ENCODE measurements at places on chromosomes 2 and 18. TPM values are rescaled to one million over a fixed set of nuclear protein-coding genes. Genes with fewer than 3 reads are reported as not detected.

Gene DRC1
- total RNA-seq: not detected

DNA sequence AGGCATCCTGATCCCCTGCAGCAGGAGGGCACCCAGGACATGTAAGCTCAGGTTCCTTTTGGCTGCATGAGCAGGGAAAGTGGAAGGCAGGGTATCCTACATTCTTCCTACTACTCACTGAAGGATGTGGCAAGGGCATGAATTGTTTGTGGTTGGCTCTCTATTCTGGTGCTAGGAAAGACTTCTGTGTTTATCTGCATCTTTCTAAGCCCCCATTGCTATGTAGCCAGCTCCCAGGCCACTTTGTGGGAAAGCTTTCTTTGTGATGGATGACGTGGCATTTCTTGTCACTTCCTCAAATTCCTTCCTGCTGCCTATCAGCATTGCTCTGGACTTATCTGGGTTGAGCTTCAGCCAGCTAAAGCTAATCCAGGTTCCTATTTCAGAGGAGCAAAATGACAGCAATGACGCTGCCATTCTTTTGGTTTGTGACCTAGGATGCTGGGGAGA is 46.2 kb downstream of the MEIS1 start:
- H3K4me1 ChIP-seq: peaks cover 10% of the 10 kb centered on the region
- no peak overlapping the region for H3K4me3 ChIP-seq
- no peak for DNase-seq

DNA sequence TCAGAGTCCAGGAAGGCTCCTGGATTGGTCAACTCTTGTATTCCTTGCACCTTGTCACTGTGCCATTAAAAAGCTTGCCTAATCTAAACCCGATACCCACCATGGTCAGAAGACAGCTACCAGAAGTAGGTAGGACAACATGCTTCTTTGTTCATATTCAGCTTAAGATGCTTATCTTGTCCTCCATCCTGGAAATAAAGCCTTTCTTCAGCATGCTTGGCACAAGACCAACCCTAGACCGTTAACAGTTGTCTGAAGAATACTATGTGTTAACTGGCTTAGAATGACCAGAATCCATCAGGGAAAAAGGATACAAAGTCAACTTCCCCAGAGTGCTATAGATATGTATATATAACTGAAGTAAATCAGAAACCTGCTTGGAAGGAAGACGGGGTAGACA is 193.9 kb downstream of the ZRANB3 start:
- no peak overlapping the region for H3K27ac ChIP-seq
- H3K4me3 ChIP-seq: no peak overlapping the region

DNA sequence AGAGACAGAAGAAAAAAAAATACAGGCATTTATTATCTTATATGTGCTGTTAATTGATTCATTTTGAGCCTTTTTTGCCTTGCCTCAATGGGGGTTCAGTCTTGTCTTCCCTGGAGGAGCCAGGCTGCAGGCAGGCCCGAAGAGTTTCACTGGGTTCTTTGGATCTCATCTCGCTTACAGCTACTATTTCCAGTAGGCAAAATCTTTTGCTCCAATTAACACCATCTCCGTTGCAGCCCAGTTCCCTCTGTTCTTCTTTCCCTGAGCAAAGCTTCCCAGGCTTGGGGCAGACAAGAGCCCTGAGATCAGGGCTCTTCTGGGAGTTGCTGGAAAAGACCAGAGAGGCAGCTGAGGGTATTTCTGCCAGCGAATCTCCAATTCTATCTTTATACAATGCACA is 168.8 kb upstream of the CELF4 start:
- peaks cover 13% of the 10 kb centered on the region for H3K27me3 ChIP-seq
- no peak for DNase-seq
- H3K36me3 ChIP-seq: no peaks in the 10 kb centered on the region
- no peak overlapping the region for H3K4me3 ChIP-seq
- no peaks in the 10 kb centered on the region for H3K4me1 ChIP-seq

- no peaks in the 10 kb centered on the region for H3K27me3 ChIP-seq
- no peak overlapping the region for H3K4me3 ChIP-seq
- peaks cover 6% of the 10 kb centered on the region for H3K4me1 ChIP-seq
- H3K27ac ChIP-seq: no peak overlapping the region
- DNase-seq: no peak
Observed at GRCh38 chr2:54073796-54074195, 41.6 kb upstream of the ACYP2 start.

GRCh38 chr2:99140056-99140859 is 1.2 kb upstream of the C2orf15 start:
- no peak for DNase-seq
- H3K27ac ChIP-seq: peak overlapping the region; percentile 79
- peaks cover 14% of the 10 kb centered on the region for H3K27me3 ChIP-seq
- H3K36me3 ChIP-seq: peaks cover 36% of the 10 kb centered on the region
- peak overlapping the region; percentile 93 for H3K4me3 ChIP-seq

DNA sequence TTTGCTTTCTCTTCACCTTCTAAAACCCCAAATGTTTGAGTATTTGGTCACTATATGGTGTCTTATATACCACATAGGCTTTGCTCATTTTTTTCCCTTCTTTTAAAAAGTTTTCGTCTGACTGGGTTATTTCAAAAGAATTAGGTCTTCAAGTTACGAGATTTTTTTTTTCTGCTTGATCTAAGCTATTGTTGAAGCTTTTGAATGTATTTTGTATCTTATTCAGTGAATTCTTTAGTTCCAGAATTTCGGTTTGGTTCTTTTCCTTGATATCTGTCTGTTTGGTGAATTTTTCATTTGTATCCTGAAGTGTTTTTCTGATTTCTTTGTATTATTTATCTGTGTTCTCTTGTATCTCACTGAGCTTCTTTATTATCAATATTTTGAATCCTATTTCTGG is 93.5 kb downstream of the ARL6IP6 start:
- no peaks in the 10 kb centered on the region for H3K27me3 ChIP-seq
- no peaks in the 10 kb centered on the region for H3K4me1 ChIP-seq
- H3K36me3 ChIP-seq: peaks cover 11% of the 10 kb centered on the region

GRCh38 chr2:39424951-39425350 is 12.1 kb downstream of the MAP4K3 start:
- H3K27me3 ChIP-seq: no peaks in the 10 kb centered on the region
- DNase-seq: no peak
- peaks cover 75% of the 10 kb centered on the region for H3K4me1 ChIP-seq
- H3K27ac ChIP-seq: no peak overlapping the region
- H3K4me3 ChIP-seq: no peak overlapping the region
- H3K36me3 ChIP-seq: peaks cover 2% of the 10 kb centered on the region

Gene SERPINB7
- total RNA-seq: not detected

GRCh38 chr2:233131936-233132720 is 72.0 kb downstream of the INPP5D start:
- H3K4me1 ChIP-seq: peaks cover 33% of the 10 kb centered on the region
- H3K36me3 ChIP-seq: peaks cover 16% of the 10 kb centered on the region
- H3K27me3 ChIP-seq: no peaks in the 10 kb centered on the region
- H3K4me3 ChIP-seq: no peak overlapping the region

- no peaks in the 10 kb centered on the region for H3K4me1 ChIP-seq
- no peak overlapping the region for H3K27ac ChIP-seq
- no peak for DNase-seq
- no peak overlapping the region for H3K4me3 ChIP-seq
Observed at GRCh38 chr2:8598295-8599165, 83.3 kb upstream of the ID2 start.

Gene YIPF4
- 23.0 TPM for total RNA-seq

DNA sequence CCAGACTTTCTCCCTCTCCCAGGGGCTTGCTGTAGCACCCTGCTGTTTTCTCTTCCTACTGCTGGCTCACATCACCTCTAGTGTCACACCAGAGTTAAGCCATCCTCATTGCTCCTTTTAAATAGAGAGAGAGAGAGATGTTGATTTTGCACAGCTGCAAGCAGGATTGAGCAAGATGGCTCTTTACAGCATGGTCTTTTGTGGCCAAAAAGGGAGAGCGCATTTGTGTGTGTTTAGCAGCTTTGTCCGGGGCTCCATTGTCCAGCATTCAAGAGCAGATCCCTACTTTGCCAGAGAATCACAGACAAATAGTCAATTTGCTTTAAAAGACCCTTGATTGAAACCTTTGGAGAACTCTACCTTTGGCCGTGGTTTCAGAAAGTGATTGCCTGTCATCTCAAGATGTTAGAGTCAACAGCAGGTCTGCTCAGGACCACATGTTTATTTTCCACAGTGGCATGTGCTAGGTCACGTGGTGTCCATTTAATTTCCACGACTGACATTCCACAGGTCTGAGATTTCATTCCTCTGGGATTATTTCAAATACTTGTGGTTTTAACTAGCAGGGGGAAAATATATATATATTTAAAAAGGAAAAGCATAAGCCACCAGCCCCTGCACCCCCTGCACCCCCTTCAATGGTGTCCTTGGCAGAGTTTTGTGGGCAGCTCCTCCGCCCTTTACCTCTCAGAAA is 359.9 kb upstream of the SLC14A2 start:
- no peaks in the 10 kb centered on the region for H3K36me3 ChIP-seq
- H3K27me3 ChIP-seq: no peaks in the 10 kb centered on the region
- no peak overlapping the region for H3K4me3 ChIP-seq
- DNase-seq: no peak
- peaks cover 8% of the 10 kb centered on the region for H3K4me1 ChIP-seq
- H3K27ac ChIP-seq: no peak overlapping the region

Gene SERPINB12
- not detected for total RNA-seq

Gene UNC50
- total RNA-seq: 26.7 TPM

DNA sequence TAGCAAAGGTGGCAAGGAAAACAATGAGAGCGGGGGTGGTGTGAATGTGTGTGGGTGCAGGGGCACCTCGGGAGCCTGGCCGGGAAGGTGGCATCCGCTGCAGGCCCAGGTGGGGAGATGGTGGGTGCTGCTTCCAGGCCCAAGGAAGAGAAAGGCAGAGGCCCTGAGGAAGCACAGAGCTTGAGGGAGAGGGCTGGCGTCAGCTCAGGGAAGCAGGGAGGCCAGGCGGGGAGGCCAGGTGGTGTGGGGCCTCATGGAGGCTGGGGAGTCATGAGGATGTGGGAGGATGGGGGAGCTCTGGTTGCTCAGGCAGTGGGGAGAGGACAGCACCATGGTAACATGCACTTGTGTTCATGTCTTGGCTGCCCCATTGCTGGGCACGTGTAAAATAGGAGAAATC is 43.3 kb downstream of the AGAP1 start:
- peak overlapping the region; percentile 83 for H3K27ac ChIP-seq
- no peak overlapping the region for H3K4me3 ChIP-seq
- H3K27me3 ChIP-seq: no peaks in the 10 kb centered on the region
- DNase-seq: no peak

DNA sequence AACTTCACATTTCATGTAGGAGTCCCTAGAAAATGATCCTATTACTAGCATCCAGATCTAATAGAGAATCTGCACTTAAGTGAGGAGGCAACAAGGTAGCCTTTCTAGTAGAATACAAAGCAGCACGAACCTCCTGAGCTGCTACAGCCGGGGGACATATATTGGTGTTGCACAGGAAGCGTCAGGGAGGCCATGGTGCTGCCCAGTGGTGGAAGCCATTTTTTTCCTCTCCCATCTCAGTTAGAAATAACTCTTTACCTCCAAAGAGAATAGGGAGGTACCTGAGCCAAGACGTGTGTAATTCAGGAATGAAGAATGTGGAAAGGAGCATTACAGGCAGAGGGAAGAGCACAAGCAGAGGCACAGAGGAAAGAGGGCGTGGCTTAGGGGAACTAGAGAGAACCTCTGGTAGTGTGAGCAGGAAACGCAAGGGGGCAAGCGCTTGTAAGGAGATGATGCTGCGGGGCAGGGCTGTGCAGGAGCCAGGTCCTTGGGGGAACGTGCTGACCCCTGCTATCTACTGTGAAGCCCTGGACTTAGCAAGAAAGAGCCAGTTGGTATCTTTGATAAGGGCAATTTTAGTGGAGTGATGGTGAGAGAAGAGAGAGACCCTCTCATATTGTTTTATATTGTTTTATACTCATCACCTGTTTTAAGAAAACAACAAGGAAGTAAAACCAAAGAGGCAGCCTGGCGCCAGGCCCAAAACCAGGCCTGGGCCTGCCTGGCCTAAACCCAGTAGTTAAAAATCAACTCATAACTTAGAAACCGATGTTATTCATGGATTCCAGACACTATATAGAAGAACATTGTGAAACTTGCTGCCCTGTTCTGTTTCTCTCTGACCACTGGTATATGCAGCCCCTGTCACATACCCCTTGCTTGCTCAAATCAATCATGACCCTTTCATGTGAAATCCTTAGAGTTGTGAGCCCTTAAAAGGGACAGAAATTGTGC is 50.0 kb upstream of the TTC39C start:
- no peak overlapping the region for H3K27ac ChIP-seq
- H3K4me3 ChIP-seq: no peak overlapping the region
- peaks cover 18% of the 10 kb centered on the region for H3K4me1 ChIP-seq
- no peak for DNase-seq
- H3K27me3 ChIP-seq: no peaks in the 10 kb centered on the region
- H3K36me3 ChIP-seq: no peaks in the 10 kb centered on the region

Gene AGXT
- total RNA-seq: 0.16 TPM

DNA sequence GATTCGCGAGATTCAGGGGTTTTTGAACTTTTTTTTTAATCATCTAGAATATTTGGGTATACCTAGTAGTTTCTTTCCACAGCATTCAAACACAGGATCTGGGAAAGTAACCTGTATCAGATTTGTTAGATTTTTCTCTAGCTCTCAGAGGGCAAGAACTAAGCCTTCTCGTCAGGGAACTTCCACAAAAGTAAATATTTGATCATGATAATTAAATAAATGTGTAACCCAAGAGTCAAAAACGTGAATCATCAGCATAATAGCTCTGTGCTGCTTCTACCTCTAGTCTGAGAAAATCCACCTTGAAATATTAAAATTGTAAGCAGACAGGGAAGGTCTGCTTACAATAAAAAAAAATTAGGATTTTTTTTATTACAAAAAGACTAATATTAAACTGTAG is 225.7 kb upstream of the SPOPL start:
- no peak overlapping the region for H3K4me3 ChIP-seq
- H3K36me3 ChIP-seq: peaks cover 18% of the 10 kb centered on the region
- no peak overlapping the region for H3K27ac ChIP-seq
- no peaks in the 10 kb centered on the region for H3K27me3 ChIP-seq

Gene TXNDC2
- total RNA-seq: 0.09 TPM

DNA sequence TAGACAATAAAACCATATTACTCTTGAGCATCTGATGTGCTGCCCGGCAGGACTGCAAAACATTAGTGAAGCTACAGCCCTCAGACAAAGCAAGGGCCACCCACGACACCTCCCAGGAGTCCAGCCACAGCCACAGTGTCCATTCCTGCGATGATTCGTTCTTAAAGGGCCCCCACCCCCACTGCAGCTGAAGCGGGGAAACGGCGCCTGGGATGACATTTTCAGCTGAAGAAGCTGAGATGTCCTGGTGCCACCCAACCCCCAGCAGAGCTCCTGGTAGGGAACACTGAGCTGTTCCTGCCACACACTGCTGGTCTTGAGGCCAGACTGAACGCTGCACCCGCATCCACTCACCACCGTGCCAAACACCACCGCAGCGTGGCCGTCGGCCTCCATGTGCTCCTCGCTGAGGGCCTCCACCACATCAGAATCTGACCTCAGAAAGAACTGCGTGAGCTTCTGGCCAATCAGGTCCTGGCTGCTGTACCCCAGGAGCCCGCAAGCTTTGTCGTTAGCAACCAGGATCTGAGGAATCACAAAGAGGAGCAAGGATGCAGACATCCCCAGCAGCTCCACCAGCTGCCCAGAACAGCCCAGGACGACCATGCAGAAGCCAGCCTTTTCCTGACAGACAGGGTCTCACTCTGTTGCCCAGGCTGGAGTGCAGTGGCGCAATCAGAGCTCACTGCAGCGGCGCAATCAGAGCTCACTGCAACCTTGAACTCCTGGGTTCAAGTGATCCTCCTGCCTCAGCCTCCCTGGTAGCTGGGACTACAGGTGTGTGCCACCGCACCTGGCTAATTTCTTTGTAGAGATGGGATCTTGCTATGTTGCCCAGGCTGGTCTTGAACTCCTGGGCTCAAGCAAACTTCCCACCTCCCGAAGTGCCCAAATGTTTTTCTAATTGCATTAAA is 9.5 kb downstream of the PASK start:
- H3K27ac ChIP-seq: no peak overlapping the region
- peaks cover 25% of the 10 kb centered on the region for H3K36me3 ChIP-seq
- H3K27me3 ChIP-seq: no peaks in the 10 kb centered on the region
- H3K4me1 ChIP-seq: no peaks in the 10 kb centered on the region
- no peak overlapping the region for H3K4me3 ChIP-seq

Gene SP140
- 0.16 TPM for total RNA-seq
